Endothelial cell of umbilical vein (primary cell): ENCODE measurements at places on chromosomes 13 and 19. TPM values are rescaled to one million over a fixed set of nuclear protein-coding genes. Genes with fewer than 3 reads are reported as not detected.

Gene LGALS14
- not detected in 2 replicates for total RNA-seq

- DNase-seq: no peak
Observed at GRCh38 chr13:45055902-45056648, 64.2 kb upstream of the GTF2F2 start.

GRCh38 chr19:17491287-17491686 lies 20.2 kb upstream of the PGLS start:
- DNase-seq: no peak

Gene VSTM1
- not detected in 2 replicates for total RNA-seq

DNA sequence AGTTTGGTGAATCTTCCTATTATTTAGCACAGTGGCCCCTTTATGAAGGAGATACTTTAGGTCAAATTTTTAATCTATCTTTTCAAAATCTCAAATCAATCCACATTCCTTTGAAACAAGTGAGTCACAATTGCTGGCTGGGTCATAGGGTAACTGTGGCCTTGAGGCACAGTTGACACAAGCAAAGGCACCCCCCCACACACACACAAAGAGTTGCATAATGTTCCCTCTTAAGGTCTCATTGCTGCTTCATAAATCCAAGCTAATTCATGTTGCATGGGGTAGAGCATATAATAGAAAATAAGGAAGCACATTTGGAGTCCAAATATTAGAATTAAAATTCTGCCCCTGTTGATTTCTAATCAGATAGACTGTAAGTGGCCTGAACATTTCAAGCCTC lies 171.5 kb downstream of the DLEU7 start:
- no peak for DNase-seq

GRCh38 chr13:73876323-73876722 lies 257.9 kb downstream of the KLF12 start:
- no peak for DNase-seq

GRCh38 chr13:44904967-44905366 lies 84.3 kb downstream of the NUFIP1 start:
- peak; percentile 65 for DNase-seq

Gene CACNA1A
- 0.38 and 0.51 TPM in 2 replicates for total RNA-seq

DNA sequence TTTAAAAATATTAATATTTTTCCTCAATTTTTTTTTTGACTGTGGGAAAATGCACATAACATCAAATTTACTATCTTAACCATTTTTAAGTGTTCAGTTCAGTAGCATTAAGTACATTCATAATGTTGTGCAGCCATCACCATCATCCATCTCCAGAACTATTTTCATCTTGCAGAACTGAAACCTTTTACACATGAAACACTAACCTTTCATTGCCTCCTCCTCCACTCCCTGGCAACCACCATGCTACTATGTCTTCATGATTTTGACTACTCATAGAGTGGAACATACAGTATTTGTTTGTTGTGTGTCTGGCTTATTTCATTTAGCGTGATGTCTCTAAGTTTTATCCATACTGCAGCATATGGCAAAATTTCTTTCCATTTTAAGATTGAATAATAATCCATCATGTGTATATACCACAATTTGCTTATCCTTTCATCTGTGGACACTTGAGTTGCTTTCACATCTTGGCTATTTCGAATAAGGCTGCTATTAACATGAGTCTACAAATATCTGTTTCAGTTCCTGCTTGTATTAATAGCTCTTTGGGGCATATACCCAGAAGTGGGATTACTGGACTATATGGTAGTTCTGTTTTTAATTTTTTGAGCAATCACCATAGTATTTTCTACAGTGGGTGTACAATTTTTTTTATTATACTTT lies 376.4 kb downstream of the MTUS2 start:
- no peak for DNase-seq

DNA sequence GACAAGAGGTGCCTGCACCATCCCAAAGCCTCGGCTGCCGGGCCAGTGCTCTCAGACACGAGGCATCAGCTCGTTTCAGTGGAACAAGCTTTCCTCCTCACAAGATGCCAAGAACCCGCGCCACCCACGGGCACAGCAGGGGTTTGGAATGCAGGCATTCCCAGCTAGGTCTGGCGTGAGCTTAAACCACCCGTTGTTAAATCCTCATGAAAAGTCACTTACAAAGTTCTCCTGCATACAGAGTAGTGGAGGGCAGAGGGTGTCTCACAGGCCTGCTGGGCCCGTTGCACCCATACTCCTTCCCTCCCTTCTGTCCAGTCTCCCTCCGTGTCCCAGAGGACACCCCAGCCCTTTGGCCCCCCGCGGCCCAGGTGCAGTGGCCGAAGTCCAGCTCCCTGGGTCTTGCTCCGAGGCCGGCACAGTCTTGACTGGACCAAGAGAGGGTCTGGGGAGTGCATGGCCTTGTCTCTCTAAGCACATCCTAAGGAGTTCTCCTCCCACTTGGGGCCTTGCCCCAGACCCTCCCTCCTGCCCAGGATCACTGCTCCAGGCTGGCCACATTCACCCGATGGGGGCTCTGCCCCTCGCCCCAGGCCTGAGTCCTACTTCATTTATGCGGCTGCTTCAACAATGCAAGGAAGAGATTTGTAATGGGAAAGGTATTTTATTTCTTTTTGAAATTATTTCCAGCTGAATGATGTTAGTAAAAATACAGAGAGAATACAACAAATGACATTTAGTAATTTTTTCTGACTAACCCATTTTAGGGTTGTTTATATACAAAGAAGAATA lies 35.2 kb upstream of the GRTP1 start:
- DNase-seq: no peak

- DNase-seq: peak; percentile 49
Observed at GRCh38 chr13:33349986-33350826, 64.7 kb upstream of the STARD13 start.

- no peak for DNase-seq
Observed at GRCh38 chr13:79227418-79227817, 178.6 kb downstream of the RBM26 start.

Gene SMIM7
- total RNA-seq: 45.7 and 51.1 TPM in 2 replicates

Gene PSG1
- total RNA-seq: not detected in 2 replicates

DNA sequence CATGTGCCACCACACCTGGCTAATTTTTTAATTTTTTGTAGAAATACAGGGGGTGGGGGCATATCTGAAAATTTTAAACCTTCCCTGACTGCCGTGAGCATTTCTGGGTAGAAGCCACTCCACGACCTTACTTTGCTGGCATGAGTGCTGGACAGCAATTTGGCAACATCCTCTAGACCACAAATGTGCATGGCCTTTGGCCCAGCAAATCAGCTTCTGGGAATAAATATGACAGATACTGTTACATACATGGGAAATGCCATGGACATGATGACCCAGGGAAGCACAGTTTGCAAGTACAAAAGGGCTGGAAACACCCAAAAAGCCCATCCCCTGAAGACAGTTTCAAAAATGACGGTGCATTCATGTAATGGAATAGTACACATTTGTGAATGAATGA lies 3.2 kb upstream of the PVR start:
- DNase-seq: no peak

- DNase-seq: no peak
Observed at GRCh38 chr19:45419396-45419795, 4.3 kb downstream of the ERCC1 start.

GRCh38 chr13:33347861-33348260 lies 62.3 kb upstream of the STARD13 start:
- DNase-seq: no peak

DNA sequence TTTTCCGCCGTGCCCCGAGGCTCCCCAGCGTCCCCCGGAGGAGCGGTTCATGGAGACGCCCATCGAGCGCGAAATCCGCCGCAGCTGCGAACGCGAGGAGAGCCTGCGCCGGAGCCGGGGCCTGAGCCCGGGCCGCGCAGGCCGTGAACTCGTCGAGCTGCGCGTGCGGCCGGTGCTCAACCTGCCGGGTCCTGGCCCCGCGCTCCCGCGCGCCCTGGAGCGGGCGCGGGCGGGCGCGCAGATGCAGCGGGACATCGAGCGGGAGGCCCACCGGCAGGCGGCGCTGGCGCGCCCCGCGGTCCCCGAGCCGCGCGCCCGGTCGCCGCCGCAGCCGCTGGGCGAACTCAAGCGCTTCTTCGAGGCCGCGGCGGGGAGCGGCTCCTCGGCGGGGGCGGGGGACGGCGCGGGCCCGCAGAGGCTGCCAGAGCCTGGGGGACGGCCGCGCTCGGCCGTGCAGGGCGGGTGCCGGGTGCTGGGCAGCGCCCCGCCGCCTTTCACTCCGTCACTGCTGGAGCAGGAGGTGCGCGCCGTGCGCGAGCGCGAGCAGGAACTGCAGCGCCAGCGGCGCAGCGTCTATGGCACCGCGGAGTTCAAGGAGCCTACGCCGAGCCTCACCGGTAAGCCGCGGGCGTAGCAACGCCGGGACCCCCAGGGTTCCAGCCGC lies 807 bp downstream of the MISP3 start:
- DNase-seq: peak; percentile 59

Gene ZNF132
- total RNA-seq: 4.1 and 4.2 TPM in 2 replicates
